Stimulated activated CD4-positive, alpha-beta T cell treated with anti-CD3 and anti-CD28 coated beads, Interleukin-1b, Interleukin-23, amount 100 ng/mL, for 24 hours (primary cell): ENCODE measurements at places on chromosomes 7 and 10.

DNA sequence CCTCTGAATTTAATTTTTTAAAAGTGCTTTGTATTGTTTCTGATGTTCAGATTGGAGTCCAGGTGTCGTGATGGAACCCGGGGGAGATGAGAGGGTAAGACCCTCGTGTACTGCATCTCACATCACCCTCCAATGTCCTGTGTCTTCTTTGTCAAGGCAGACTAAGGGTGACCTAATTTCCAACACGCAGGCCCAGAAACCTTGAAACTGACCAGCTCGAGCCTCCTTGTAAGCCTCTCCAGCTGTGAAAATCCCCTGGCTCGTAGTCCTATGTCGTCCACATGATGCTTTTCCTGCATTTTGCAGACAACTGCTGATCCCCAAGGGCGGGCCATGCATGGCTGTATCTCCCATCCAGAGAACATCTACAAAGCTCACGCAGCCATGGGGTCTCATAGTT, 220.2 kb downstream of the ARHGAP12 start:
- DNase-seq = no peak

GRCh38 chr7:80790877-80791276, 128.0 kb downstream of the SEMA3C start:
- DNase-seq = no peak

GRCh38 chr7:143372070-143372469, 9.1 kb upstream of the ZYX start:
- DNase-seq = no peak

GRCh38 chr7:24971333-24972165, 8.4 kb downstream of the OSBPL3 start:
- no peak for DNase-seq

GRCh38 chr7:17015598-17016031, 133.8 kb upstream of the AGR3 start:
- no peak for DNase-seq

- DNase-seq = no peak
Observed at GRCh38 chr7:2566890-2567678, 8.3 kb downstream of the IQCE start.

GRCh38 chr10:52434734-52435133, 120.7 kb downstream of the DKK1 start:
- no peak for DNase-seq

DNA sequence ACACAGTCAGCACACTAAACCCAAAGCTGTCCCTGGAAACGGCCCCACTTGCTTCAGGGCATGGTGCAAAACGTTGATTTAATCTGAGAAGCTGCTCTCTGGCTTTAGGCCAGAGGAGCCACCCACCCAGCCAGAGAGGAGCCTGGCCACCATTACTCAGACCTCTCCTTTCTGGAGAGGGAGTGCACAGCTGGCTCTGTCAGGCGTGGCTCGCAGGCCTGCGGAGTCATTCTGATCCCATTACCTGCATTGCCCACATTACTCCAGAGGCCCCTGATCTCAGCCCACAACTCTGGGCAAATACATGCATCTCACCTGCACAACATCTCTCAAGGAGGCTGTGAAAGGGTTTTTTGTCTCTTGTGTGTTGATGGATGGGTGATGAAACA, 370.0 kb upstream of the IGFBP3 start:
- no peak for DNase-seq

DNA sequence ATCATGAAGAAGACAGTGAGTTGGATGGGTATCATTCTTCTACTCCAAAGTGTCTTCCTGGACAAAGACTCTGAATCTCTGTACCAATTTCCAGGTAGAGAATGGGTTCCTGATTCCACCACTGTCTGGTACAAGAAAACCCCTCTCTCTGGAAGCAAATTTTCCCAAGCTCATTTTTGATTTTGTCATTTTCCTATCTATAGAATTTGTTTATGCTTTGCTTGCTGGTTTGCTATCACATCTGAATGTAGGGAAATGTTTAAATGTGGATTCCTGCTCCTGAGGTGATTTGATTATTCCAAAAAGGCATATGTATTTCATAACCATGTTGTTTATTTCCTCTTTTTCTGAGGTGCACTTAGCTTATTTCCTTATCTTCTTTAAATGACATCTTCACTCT, at the start of gene TAS2R16:
Gene TAS2R16, minus strand, starts transcription at position 101 of the 400 bp plus-strand sequence. Its CDS starts 66 bp downstream, at position 35.
- no peak for DNase-seq

- no peak for DNase-seq
Observed at GRCh38 chr10:482848-483247, 206.6 kb downstream of the DIP2C start.

- no peak for DNase-seq
Observed at GRCh38 chr10:59803714-59804113, 50.5 kb upstream of the MRLN start.

DNA sequence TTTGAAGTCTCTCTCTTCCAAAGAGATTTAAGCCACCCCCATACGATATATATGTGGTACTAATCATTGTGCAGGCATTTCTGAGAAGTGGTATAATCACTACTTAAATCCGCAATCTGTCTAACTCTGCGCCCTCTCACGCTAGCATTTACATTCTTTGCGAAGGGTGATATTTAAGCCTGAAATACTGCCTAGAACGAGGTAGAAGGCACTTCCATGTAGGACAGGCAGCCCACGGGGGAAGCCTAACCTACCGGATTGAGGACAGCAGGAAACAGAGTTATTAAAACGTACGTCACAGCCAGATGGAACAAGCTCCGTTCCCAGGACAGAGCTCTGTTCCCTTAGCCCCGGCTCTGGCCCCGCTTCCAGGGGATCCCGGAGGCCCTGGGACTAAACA, 59.3 kb upstream of the ECHDC3 start:
- no peak for DNase-seq

- DNase-seq = no peak
Observed at GRCh38 chr7:142240546-142240945, 17.3 kb downstream of the PRSS58 start.

GRCh38 chr7:833601-834258, 1.5 kb downstream of the SUN1 start:
- DNase-seq = no peak

DNA sequence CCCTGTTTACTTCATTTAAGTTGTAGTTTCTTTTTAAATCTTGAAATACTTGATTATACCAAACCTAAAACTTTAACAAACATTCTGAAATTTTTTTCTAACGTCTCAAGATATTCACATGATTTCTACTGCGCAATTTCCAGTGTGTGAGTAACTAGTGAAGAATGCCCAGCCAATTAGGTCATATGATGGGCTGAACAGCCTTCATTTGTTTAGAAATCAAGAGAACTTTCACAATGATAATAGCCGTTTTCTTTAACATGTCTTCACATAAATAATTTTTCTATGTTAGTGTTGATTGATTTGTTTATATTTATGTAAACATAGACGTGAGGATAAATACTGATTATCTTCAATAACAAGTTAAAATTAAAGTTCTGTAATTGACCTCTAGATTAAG, 21.8 kb downstream of the STAM start:
- no peak for DNase-seq

DNA sequence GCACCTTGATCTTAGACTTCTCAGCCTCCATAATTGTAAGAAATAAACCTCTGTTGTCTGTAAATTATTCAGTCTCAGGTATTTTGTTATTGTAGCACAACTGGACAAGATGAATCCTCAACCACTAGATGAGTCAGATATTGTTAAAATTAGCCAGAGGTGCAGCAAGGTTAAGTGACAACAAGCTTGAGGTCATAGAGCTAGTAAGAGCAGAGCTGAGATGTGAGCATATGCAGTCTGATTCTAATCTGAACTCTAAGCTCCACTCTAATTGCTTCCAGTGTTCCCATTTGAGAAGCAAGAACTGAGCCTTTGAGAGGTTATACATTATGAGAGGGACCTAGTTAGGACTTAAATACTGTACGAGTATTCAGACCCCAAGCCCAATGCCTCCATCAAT, 93.1 kb downstream of the FZD1 start:
- no peak for DNase-seq

DNA sequence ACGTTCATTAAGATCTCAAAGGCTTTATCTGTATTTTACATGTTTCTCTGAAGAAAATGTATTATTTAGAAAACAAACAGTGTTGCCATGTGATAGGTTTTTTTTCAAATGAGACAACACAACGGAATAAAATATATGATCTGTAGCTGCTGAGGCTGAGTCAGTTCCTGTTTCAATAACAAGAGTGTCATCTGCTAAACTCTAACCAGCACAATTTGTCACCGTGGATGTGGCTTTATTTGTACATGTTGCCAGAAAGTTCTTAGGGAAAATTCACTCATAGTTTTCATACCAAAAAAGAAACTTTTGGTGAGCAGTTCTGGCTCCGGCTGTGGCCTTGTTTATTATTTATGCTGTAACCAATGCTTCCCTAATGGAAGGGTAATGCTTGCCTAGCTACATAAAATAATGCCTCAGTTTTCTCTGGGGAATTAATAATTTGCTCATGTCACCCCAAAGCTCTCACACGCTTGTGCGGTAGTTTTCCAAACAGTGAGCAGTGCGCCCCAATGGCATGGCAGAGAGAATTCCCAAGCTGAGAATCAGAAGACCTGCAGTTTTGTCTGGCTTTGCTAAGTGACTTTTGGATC, 20.3 kb upstream of the KLF6 start:
- no peak for DNase-seq

- no peak for DNase-seq
Observed at GRCh38 chr10:92327445-92328433, 36.8 kb downstream of the MARCHF5 start.

DNA sequence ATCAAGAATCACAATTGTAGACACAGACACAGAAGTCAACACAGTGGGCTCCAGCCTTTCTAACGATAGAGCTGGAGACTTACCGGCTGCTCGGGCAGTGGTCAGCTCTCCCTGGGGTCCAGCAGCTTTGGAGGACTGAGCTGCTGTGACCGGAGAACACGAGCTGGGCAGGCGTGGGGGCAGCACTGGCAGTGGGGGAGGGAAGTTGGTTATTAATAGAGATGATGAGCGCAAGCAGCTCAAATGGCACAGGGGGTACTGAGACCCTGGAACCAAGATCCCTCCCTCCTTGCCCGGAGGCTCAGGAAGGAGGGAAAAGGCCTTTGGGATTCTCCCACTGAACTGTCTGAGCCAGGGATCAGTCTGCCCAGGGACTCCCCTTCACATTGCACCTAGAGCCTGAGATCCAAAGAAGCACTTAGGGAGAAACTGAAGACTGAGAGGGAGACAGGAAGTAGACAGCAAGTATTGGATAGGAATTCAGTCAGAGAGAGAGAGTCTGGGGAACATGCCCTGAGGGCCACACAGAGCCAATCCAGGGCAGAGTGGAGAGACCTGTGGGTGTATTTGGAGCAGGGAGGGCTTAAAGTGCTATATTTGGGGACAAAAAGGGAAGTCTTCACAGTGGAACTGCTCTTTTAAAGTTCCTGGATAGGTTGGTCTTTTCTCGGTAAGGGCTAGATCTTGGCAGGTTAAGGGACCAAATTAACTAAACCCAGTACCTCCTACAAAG, at the start of gene MYOZ1:
Gene MYOZ1, minus strand, starts transcription at position 147 of the 733 bp plus-strand sequence. CDS start 1,457 bp downstream, outside the sequence.
- DNase-seq = no peak

DNA sequence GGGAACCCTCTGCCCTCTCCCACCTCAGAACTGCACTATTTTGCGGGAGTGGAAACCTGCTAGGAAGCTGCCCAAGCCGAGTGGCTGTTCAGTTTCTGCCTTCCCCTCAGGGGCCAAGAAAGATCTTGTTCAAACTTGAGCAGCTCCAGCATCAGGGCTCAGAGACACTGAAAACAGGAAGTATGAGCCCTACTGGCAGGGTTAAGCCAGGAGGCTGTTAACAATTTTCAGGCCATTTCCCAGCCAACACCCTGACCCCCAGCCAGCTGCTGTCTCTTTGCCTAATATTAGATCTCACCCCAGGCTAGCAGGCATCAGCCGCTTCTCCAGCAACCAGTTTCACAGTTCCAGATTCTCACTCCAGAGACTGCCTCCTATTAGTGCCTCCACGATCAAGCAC, 9.2 kb downstream of the PLAU start:
- DNase-seq = no peak

GRCh38 chr10:118570591-118570990, 24.9 kb downstream of the PRLHR start:
- no peak for DNase-seq

GRCh38 chr10:70494966-70495365, 16.4 kb downstream of the PALD1 start:
- DNase-seq = no peak

DNA sequence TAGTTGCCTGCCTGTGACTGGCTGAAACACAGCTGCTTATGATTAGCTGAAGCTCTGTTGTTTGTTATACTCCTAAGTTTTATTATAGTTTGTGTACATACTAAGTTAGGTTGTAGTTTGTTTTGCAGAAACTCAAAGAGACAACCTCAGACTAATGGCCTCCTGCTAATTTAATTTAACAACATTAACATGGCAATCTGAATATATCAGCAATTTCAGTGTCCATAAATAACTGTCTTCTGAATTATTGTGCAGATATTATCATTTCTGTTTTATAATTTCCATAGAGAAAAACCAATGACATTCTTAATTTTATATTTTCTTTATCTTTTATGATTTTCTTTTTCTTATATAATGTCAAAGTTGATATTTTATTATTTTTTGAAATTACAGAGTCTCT, 298.1 kb upstream of the PLXDC2 start:
- no peak for DNase-seq

GRCh38 chr7:149768931-149769330, 4.5 kb downstream of the ZNF467 start:
- no peak for DNase-seq

DNA sequence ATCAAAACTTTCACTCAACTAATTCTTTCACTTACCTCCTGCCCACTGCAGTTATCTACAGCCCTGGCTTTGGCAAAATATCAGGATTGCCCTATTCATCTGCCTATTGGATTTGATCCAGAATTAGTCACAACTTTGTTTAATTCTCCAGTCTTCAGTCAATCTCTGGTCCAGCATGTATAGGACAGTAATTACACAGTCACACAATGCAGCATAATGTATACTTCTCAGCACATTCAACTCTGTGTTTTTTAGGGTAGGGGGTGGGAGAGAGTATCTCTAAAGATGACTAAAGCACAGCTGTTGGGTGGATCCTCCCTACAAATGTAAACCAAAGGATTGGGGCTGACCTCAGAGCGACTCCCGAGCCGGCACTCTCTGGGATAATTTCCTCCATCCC, 17.7 kb upstream of the NRP1 start:
- no peak for DNase-seq

GRCh38 chr10:82266438-82266837, 391.4 kb downstream of the NRG3 start:
- DNase-seq = no peak
